ENCODE measurements at places on chromosomes 7 and 10.

DNA sequence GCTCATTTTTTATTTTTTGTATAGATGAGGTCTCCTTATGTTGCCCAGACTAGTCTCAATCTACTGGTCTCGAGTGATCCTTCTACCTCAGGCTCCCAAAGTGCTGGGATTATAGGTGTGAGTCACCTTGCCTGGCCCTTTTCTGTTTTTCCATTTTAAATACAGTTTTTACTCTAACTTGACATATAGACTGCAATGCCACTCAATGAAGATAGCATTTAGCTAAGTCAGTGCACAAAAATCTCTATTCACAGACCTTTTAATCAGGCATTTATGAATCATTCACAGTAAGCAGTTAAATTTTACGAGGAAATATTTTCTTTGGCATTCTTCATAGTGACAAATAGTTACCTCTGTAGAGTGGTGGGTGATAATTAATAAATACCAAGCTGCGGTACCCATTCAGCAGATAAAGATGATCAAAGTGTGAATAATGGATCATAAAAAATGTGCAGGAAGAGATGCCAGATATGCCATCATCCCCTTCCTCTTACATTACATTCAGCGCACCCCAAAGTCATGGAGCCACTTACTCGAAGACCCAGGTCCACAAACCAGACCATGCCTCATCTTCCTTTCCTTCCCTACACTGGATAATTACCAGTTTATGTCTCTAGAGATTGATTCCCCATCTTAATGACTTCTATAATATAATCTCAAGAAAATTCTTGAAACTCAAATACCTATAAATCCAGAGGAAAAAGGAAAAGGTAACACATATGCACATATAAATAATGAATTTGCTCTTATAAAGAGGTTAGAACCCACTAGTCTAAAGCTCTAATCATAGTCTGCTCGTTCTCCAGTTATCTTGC is 56.0 kb downstream of the UBE2H start:
- no peak for DNase-seq

- no peak for DNase-seq
Measured at GRCh38 chr7:16271990-16272665, 149.2 kb downstream of the CRPPA start.

DNA sequence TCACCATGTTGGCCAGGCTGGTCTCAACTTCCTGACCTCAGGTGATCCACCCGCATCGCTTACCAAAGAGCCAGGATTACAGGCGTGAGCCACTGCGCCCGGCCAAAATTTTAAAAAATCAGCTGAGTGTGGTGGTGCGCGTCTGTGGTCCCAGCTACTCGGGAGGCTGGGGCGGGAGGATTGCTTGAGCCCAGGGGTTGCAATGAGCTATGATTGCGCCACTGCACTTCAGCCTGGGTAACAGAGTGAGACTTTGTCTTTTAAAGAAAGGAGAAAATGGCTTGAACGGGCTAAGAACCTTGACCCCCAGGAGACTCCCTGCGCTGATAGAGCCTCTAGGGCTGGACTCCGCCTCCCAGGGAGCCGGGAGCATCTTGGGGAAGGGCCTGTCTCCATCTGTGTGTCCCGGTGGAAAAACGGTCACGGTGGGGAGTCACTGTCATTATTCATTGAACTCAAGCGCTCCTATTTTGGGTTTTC is 760 bp upstream of the KCTD7 start:
- no peak for DNase-seq

DNA sequence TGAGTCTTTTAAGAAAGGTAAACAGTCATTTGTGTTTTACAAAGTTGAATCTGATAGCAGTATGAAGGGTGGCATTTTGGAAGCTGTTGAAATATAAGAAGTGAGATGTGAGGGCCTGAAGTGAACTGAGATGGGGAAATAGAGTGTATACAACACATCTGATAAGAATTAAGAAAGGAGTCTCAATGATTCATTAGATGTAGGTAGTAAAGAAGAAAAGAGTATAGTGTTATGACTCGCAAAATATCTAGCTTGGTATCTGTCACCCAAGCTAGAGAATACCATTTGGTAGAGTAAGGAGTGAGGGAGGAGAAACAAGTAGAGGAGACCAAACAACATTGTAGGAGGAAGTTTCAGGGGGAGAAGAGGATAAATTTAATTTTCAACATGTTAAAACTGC is 5.3 kb downstream of the PTPN12 start:
- no peak for DNase-seq

All from activated CD8-positive, alpha-beta memory T cell treated with anti-CD3 and anti-CD28 coated beads for 1 hour (primary cell).